ENCODE measurements at places on chromosomes 3 and 15.

DNA sequence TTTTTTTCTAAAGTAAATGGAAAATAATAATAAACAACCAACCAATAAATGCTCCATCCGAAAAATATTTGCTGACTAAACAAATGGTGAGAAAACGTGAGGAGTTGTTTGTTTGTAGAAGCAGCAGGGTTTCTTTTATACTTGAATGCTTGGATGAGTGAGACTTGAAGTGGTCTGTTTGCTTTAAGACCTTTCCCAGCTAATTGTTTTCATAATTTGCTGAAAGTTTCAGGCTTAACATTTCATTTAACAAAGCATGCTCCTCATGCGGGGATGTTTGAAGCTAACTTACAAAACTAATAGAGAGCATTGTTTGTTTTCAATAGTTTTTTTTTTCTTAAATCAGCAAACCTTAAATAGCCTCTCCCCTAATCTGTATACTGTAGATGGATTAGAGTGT is 484.6 kb downstream of the ROBO2 start:
- DNase-seq = no peak

GRCh38 chr15:29424118-29424517 is 154.5 kb upstream of the NSMCE3 start:
- no peak for DNase-seq

GRCh38 chr3:13107661-13108060 is 34.4 kb upstream of the IQSEC1 start:
- no peak for DNase-seq

- DNase-seq = peak; percentile 53
These were observed 36.9 kb upstream of the HERC1 start for GRCh38 chr15:63870487-63871209.

- DNase-seq = no peak
These were observed 27.3 kb downstream of the ABHD2 start for GRCh38 chr15:89115547-89115946.

DNA sequence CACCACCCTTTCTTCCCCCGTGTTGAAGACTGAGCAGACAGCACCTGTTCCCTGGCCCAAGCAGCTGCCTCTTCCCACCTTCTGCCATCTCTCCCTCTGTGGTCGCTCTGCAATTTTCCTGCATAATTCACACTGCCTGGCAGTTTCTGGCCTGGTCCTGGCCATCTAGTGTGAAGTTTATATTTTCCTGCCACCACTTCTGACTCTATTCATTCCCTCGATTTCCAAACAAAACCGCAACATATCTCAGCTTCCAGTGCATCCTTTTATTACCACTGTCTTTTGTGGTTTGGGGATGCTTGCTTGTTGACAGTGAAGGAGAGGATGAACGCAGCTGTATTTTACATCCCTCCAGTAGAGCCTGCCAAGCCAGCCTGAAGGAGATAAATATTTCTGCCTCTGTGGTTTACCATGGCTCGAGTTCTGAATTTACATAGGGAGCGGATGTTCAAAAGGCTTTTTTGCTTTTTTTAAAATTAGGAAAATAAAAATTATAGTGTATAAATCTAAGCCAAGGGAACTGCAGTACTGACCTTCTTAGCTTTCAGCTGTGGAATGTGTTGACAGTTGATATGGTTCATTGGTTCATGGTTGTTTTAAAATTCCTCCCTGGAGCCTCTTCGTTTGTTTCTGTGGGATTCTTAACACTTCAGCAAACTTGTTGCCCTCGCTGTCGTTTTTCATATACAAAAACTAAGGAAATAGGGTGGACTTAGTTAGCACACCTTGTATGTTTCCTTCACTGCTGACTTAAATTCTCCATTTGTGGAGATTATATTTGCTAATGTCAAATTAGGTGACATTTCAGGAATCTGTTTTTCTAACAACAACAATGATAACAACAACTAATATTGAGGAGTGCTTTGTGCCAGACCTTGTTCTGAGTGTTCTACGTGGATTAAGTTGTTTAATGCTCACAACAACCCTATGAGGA is 250.5 kb downstream of the ADAMTSL3 start:
- no peak for DNase-seq

DNA sequence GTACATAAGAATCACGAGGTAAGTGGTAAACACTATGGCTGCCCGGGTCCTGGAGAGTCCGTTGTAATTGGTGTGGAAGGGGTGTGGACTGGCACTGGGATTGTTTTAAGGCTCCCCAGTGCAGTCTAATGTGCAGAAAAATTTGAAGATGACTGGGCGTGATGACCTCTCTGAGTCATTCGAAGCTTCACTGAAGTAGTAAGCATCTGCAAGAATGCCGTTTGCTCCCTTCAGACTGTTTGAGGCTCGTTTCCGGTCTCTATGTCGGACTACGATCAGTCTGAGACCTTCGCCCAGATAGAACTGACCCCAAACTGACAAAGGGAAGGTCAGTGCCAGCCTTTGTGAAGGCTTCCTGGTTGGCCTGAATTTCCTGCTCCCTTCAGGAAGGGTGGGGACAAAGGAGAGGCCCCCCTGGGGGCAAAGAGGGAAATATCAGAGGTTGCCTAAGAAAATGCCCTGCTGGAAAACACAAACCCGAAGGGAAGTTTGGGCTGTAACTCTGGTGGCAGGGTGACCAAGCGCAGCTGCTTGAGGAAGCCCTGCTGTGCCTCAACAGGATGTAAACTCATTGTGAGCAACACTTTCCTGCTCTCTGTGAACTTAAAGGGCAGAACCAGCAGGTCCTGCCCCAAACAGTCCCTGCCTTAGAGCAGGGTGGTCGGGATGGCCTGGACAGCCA is 34.6 kb downstream of the BTD start:
- peak; percentile 68 for DNase-seq

GRCh38 chr3:189773056-189773455 is 141.9 kb downstream of the TP63 start:
- peak; percentile 90 for DNase-seq

GRCh38 chr15:101050623-101051290 is 131.6 kb downstream of the LRRK1 start:
- DNase-seq = no peak

- no peak for DNase-seq
These were observed 49.7 kb upstream of the FRMD4B start for GRCh38 chr3:69435274-69436265.

DNA sequence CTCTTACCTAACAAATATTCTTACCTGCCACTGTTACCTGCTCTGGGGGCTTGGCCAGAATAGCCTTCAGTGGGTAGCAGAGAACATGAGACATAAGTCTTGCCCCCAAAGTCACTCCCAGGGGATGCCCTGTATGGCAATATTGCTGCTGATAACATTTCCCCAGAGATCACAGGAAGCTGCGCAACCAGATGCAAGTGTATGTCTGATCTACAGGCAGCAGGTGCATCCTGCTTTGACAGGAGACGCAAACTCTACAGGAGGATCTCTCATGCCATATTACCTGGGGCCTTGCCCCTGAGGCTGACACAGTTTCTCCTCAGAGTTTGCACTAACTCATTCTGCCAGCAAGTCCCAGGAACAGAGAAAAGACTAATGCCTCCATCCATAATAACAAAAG is 174.4 kb upstream of the LPP start:
- no peak for DNase-seq

GRCh38 chr3:4407941-4408340 is 59.1 kb downstream of the SUMF1 start:
- DNase-seq = no peak

DNA sequence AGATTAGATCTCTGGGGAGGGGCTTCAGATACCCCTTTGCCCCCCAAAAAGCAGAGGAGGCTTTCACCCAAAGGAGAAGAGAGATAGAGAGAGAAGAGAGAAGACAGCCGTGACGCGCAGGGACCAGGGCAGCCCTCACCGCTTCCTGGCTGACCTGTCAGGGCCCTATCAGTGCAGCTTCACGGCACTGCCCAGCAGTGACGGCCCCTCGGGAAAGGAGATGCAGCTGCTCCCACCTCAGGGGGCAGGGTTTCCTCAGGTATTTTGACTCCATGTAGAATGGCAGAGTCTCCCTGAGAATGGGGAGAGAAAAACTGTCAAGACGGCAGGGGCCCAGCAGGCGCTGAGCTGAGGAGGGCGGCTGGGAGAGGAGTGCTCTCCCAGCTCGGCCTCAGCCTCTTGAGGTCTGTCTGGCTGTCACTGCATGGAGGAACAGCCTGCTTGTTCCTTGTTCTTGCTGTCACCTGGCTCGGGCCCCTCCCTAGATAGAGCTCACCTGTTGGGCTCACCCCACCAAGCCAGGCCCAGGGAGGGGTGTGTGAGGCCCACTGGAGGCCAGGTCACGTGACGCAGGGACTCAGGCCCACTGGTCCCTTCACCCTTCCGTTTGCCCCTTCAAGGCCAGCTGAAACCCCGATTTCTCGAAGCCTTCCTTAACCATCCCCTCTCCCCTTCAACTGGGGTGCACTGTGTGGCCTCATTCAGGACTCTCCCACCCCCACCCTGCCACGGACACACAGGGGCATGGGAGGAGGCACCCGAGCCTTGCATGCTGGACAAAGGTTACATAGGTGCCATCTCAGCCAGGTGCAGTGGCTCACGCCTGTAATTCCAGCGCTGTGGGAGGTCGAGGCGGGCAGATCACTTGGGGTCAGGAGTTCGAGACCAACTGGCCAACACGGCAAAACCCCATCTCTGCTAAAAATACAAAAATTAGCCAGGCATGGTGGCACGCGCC is 28.2 kb downstream of the LOXL1 start:
- no peak for DNase-seq

GRCh38 chr3:132417695-132418411 is 551 bp downstream of the DNAJC13 start:
- no peak for DNase-seq

DNA sequence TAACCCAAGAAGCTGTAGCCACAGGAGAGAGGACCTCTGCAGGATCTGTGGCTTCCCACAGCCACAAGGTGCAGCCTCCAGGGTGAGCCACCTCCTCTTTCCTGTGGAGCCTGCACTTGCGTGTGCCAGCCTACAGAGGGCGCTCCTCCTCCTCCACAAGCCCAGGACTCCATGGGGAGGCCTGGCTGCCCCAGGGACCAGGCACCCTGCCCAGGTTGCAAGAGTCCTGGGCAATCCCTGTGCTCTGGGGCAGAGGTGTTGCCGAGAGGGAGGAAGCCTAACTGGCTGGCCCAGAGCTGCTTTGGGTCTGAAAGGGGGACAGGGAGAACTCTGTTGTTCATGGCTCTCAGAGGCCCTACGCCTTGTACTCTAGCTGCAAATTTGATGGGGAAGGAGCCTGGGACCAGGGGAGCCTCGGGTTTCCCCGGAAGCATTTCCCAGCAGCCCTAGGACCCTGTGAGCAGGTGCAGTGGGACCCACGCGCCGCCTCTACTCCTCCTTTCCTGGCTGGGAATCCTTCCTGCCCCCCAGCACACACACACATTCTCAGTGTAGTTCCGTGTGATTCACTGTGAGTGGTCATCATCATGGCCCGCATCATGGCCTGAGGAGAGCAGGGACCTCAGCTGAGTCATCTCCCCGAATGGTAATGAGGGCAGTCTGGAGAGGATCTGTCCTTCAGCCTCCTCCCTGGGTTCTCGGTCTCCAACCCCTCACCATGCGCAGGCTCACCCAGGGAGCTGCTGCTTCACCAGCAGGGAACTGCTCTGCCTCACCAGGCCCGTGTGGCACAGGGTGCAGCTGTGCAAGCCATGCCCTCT is 24.3 kb downstream of the TBC1D21 start:
- peak; percentile 11 for DNase-seq

GRCh38 chr3:177460047-177460446 is 262.8 kb upstream of the TBL1XR1 start:
- no peak for DNase-seq

- no peak for DNase-seq
These were observed 74.9 kb upstream of the SKOR1 start for GRCh38 chr15:67750371-67750770.

DNA sequence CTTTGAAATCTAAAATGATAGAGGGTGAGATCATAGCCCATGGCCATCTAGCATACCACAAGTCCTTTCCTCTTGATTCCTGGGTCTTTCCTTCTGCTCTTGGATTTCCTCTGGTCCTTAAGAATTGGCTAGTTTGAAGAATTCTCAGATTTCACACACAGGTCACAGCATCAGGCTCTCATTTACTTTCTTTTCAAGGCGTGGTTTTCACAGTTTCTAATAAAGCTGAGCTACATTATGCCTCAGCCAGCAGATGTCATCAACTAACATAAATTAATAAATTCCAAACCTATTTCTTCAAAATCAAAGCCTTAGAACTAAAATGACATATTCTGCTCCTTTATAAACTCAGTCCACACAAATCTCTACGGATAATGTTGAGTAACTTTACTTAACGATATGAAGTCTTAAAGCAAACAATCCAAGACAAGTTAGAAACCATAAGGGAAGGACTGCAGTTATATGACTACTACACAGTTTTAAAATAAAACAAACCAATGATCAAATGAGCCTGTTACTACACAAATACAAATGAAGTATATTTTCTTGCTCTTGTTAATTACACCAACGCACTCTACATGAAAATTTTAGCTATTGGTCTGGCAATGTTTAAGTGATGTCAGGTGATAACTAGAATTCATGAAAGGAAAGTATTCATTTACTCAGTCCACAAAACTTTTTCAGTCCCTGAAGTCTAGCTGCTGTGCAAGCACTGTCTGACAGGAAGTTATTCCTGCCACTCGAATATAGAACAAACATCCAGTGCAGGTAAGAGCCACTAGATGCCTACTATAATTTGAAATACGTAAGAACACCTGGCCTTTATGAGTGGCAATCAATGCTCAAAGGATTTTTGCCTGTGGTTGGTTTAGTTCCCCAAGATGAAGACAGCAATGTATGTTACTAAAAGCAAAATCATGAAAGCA is 9.2 kb downstream of the CCDC14 start:
- no peak for DNase-seq

DNA sequence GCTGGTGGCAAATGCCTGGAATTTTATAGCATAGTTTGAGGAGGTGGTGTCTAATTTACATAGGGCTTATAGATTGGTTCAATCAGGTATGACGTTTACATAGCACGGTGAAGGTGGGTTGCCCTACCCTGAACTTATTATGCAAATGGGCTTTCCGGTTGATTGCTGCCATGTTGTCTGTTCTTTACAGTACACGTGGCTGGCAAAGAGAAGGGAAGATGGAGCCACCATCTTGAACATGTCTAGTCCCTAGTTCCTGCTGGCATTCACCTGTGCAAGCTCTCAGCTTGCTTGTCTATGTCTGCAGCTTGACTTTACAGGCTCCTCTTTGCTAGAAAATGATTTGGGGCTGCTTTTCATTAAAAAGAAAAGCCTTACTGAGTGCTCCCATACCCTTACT is 14.0 kb upstream of the STAC start:
- DNase-seq = no peak

DNA sequence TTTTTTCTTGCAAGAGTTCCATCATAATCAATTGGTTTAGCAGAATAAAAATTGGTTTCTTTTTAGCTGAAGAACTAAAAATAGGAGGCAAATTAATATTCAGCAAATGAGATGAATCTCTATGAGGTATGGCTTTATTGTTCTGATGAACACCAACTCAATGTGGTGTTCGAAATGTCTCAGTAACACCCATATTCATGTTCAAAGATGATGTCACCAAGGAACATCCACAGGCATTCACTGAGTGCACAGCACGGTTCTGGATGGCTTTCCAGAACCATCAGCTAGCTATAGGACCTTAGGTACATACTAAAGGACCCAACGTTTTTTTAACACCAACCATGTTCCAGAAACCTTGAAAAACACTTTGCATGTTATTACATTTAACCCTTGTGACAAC is 42.7 kb downstream of the CCNL1 start:
- DNase-seq = no peak

- DNase-seq = no peak
These were observed at the start of gene APBA2 for GRCh38 chr15:28885630-28886430. APBA2 (plus strand) TSS chr15:28885974; CDS start chr15:29053885, 167,911 bp downstream.
